ENCODE measurements at places on chromosomes 16 and 17.

GRCh38 chr17:43578699-43579565, 32.8 kb upstream of the ETV4 start:
- DNase-seq, result no peak

GRCh38 chr17:15972497-15972951, 27.0 kb downstream of the ZSWIM7 start:
- DNase-seq, result no peak

DNA sequence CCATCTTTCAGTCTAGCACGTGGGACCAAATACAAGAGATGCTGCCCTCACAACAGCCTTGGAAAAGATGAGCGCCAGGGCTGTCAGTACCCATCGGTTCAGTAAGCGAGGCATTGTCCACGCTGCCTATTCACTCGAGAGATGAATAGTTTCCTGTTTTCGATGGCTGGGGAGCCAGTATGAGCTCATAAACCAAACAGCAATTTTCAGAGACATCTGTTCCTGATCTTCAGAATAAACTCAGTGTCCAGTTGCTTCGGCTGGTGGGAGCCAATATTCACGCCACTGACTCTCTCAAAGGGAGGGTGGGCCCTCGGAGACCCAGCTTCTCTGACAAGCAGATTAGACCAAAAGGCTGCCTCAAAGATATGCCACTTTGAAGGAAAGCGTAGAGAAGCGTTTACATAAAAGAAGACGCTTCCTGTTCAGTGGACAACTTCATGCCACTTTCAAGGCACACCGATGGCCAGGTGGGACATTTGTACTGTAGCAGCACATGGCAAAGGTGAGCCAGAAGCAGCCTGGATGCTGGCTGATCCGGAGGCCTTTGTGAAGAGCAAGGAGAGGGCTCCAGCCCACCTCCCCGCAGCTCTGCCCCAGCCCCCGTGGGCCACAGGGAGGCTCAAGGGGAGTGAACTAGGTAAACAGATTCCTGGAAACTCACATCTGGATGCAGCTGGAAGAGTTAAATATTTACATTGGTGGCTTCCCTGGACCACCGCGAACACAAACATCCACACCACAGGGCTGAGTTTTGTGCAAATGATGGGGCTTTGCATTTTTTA, 6.0 kb downstream of the TIMM22 start:
- DNase-seq, result no peak

- DNase-seq, result no peak
Measured at GRCh38 chr17:19327031-19327783, 35.3 kb downstream of the B9D1 start.

DNA sequence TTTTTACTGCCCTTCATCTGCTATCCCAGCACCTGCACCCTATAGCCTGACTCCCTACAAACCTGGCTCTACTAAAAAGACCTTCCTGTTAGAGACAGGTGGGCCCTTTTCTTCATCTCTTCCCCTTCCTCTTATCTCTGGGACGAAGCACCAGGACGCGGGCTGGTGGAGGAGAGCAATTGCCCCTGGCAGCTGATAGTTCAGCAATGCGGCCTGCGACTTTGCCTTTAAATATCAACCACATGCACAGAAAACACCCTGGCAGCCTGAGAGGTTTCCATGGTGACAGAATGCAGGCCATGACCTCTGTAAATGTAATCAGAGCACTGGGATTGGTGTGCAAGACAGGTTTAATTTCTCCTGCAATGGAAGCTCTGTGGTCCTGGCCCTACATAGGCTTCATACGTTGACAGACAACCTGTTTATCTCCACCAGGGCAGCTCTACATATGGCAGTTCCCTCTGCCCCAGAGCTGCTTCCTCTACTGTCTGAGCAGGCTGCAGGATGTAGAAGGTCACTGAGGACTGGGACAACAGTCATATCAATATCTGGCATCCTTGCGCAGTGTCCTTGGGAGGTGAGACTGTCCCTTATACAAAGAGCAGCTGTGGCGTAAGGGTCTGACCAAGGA, 10.0 kb upstream of the SKAP1 start:
- no peak for DNase-seq

DNA sequence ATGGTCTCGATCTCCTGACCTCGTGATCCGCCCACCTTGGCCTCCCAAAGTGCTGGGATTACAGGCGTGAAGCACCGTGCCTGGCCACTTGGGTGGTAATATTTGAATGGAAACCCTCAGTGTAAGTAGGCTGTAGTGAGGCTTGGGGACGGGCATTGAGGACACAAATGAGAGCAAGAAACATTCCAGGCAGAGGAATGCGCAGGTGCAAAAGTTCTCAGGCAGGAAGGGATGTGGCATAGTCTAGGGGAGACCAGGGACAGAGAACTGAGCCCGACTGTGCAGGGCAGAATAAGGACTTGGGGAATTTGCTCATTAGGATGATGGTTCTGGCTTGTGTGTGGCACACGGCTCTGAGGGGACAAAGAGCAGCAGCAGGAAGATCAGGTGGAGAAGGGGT, 54.8 kb downstream of the GRB2 start:
- no peak for DNase-seq

- DNase-seq, result no peak
Measured at GRCh38 chr17:5210614-5211252, 19.1 kb upstream of the ZNF594 start.

DNA sequence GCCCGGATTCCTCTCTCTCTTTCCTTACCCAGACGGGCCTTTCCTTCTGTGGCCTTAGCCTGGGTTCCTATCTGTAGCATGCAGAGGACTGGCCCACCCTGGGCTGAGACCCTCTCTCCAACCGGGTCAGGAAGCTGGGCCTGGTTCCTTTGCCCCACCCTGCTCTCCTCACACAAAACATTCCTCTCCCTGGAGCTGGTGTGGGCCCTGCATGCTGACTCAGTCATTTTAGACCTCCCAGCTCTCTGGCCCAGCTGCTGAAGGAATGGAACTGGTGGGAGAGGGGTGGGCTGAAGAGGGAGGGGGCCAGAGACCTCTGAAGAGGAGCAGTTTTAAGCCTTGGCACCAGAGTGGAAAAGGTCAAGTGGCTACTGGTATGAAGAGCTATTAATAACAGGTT, 957 bp downstream of the MYL4 start:
- DNase-seq, result no peak

- no peak for DNase-seq
Measured at GRCh38 chr17:20852239-20852989, 190.4 kb downstream of the USP22 start.
